ENCODE measurements at places on chromosomes 2 and 18.

- DNase-seq, result no peak
- no peak within 1 kb of the TSS for H3K4me3 ChIP-seq
- no peaks in the 10 kb centered on the region for H3K36me3 ChIP-seq
- H3K27ac ChIP-seq, result no peak within 1 kb of the TSS
- H3K27me3 ChIP-seq, result peaks cover 2% of the 10 kb centered on the region
Observed at GRCh38 chr2:218125626-218126080, at the start of gene CXCR2. CXCR2 (plus strand) TSS chr2:218126028; CDS start chr2:218134802, 8,774 bp downstream.

DNA sequence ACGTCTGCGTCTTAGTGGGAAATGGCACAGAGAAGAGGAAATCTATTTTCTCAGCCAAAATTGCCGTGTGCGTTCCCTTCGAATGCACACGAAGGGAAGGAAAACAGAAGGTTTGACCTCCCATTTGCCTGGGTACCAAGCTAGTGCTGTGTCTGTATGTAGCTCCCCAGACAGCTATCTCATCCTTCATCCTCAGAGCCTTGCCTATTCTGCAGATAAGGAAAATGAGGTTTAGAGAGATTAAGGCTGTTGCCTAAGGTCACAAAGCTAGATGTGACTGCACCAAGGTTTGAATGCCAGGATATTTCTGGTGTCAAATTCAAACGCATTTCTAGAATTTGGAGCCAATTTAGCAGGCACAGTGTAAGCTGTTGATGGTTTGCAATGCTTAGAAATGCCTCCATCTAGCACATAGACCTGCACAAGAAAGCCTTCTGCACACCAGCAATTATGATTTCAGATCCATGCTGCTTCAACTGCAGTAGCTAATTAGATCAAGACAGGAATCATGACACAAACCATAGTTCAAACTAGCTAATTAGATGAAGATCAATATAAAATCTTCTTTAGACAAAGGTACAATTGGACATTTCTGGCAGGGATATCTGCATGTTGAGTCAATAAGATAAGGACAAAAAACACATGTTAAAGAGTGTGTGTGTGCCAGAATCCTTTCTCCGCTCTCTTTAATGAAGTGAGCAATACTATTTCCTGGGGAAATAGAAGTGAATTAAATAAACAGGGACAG is 115.1 kb downstream of the CMPK2 start:
- H3K27ac ChIP-seq, result no peak overlapping the region
- peaks cover 4% of the 10 kb centered on the region for H3K4me1 ChIP-seq
- H3K27me3 ChIP-seq, result no peaks in the 10 kb centered on the region
- H3K36me3 ChIP-seq, result no peaks in the 10 kb centered on the region
- H3K4me3 ChIP-seq, result no peak overlapping the region

DNA sequence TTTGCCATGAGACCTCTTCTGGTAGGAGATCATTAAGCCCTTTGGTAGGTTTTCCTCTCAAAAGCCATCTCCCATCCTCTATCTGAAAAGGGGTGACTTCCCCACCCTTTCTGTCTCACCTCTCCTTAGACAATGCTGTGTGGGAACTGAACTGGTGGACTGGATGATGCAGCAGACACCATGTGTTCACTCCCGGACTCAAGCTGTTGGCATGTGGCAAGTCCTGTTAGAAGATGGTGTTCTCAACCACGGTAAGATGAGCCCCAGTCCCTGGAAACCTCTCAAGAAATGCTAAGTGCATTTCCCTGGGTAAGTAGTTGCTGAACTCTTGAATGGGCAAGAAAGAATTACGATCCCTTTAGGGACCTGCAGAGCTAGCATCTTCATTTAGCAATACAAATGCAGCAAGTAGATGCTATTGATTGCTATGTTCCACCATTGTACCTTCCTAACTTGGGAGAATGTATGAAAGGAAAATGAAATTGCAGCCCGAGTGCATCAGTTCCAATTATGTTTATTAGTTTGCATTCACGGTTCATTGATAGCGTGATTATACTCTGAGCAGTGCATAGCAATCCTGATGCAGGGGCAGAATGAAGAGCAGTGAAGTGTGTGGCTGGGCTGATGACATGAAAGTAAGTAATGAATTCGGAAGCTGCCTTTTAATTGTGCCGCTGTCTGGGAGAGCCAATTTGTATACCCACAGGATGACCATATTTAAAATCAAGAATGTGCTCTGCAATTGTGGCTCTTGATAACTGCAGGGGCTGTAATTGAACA is 110.0 kb upstream of the MAP3K20 start:
- no peak overlapping the region for H3K4me3 ChIP-seq
- no peak overlapping the region for H3K27ac ChIP-seq
- H3K27me3 ChIP-seq, result no peaks in the 10 kb centered on the region
- peaks cover 2% of the 10 kb centered on the region for H3K4me1 ChIP-seq
- no peaks in the 10 kb centered on the region for H3K36me3 ChIP-seq

- H3K4me3 ChIP-seq, result no peak overlapping the region
- no peak for DNase-seq
- no peaks in the 10 kb centered on the region for H3K27me3 ChIP-seq
- H3K4me1 ChIP-seq, result peaks cover 2% of the 10 kb centered on the region
Observed at GRCh38 chr2:239584986-239585385, 184.2 kb upstream of the HDAC4 start.

- no peak for DNase-seq
- H3K27me3 ChIP-seq, result no peaks in the 10 kb centered on the region
- no peaks in the 10 kb centered on the region for H3K4me1 ChIP-seq
- no peak overlapping the region for H3K27ac ChIP-seq
- H3K4me3 ChIP-seq, result no peak overlapping the region
Observed at GRCh38 chr18:10514601-10515000, 11.2 kb upstream of the NAPG start.

GRCh38 chr18:62329691-62330454 is 4.8 kb downstream of the TNFRSF11A start:
- no peak overlapping the region for H3K27ac ChIP-seq
- no peak overlapping the region for H3K4me3 ChIP-seq
- no peaks in the 10 kb centered on the region for H3K36me3 ChIP-seq
- peaks cover 9% of the 10 kb centered on the region for H3K27me3 ChIP-seq
- DNase-seq, result no peak

DNA sequence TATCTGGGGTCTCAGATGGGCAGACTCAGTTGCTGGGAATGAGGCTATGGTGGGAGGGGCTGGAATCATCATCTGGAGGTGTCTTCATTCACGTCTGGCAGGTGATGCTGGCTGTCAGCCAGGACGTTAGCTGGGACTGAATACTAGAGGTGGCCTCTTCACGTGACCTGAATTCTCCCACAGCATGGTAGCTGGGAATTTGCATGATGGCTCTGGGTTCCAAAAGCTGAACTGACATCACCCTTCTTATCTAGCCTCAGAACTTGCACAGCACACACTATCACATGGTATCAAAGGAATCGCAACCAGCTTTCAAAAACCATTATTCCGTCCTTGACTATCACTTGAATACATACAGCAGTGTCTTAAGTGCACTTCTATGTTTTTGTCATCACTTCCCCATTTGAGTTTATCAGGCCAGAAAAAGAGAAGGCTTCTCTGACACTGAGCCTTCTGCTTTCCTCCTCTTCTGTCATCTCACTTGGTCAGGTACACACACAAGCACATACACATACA is 53.0 kb upstream of the LRP2 start:
- no peaks in the 10 kb centered on the region for H3K36me3 ChIP-seq
- no peak overlapping the region for H3K4me3 ChIP-seq
- no peak overlapping the region for H3K27ac ChIP-seq
- H3K4me1 ChIP-seq, result no peaks in the 10 kb centered on the region
- peaks cover 2% of the 10 kb centered on the region for H3K27me3 ChIP-seq

- no peaks in the 10 kb centered on the region for H3K36me3 ChIP-seq
- H3K27ac ChIP-seq, result no peak overlapping the region
- H3K4me1 ChIP-seq, result no peaks in the 10 kb centered on the region
- no peaks in the 10 kb centered on the region for H3K27me3 ChIP-seq
- no peak for DNase-seq
Observed at GRCh38 chr18:76741346-76741745, 81.0 kb upstream of the ZNF236 start.

DNA sequence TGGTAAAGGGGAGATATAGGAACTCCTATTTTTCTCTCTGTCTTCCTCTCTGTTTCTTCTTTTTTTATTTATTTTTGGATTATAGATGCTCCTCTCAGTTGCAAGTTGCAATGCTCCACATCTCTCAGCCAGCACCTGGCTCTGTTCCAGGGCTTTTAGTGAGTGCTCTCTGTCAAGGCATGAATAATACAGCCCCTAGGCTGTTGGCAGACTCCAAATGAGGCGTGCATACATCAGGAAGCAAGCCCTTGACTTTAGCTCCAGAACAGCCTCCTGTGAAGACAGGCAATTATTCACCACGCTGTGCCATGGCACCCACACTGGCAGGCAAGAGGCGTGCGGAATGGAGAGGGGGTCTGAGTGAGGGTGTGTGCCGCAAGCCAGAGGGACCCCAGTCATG is 228.1 kb upstream of the PXDN start:
- no peaks in the 10 kb centered on the region for H3K36me3 ChIP-seq

Measured in neuronal stem cell (in vitro differentiated cells).